ENCODE measurements at places on chromosomes 5 and 9.

DNA sequence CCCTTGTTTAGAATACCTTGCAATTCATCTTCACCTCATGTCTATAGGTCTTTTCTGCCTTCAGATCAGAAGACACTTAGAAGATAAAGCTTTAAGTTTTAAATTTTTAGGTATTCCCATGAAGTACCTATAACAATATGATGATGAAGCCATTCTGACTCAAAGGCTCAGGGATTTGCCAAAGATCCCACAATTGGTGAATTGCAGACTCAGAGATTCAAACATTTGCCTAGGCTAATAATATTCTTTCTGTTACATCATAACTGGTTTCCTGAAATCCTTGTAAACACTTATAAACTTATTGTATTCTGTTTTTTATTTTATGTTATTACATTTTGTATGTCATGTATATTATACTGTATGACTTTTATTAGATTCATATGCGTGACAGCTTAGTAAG, 62.8 kb upstream of the ZFAND5 start:
- no peak overlapping the region for H3K4me3 ChIP-seq
- H3K36me3 ChIP-seq, result no peaks in the 10 kb centered on the region
- no peaks in the 10 kb centered on the region for H3K4me1 ChIP-seq
- no peak for DNase-seq
- no peaks in the 10 kb centered on the region for H3K27me3 ChIP-seq

- H3K36me3 ChIP-seq, result no peaks in the 10 kb centered on the region
- DNase-seq, result no peak
- no peaks in the 10 kb centered on the region for H3K4me1 ChIP-seq
- no peak overlapping the region for H3K4me3 ChIP-seq
Observed at GRCh38 chr9:101275769-101276250, 109.0 kb downstream of the BAAT start.

GRCh38 chr5:99348597-99348996, 419.8 kb upstream of the CHD1 start:
- no peak for DNase-seq
- H3K4me1 ChIP-seq, result no peaks in the 10 kb centered on the region
- no peaks in the 10 kb centered on the region for H3K36me3 ChIP-seq
- H3K27me3 ChIP-seq, result no peaks in the 10 kb centered on the region
- H3K27ac ChIP-seq, result no peak overlapping the region
- H3K4me3 ChIP-seq, result no peak overlapping the region

GRCh38 chr5:16736158-16736995, 119.6 kb upstream of the RETREG1 start:
- DNase-seq, result no peak
- no peak overlapping the region for H3K27ac ChIP-seq
- H3K36me3 ChIP-seq, result no peaks in the 10 kb centered on the region
- H3K27me3 ChIP-seq, result peaks cover 32% of the 10 kb centered on the region
